ENCODE measurements at places on chromosomes 6 and 20.

DNA sequence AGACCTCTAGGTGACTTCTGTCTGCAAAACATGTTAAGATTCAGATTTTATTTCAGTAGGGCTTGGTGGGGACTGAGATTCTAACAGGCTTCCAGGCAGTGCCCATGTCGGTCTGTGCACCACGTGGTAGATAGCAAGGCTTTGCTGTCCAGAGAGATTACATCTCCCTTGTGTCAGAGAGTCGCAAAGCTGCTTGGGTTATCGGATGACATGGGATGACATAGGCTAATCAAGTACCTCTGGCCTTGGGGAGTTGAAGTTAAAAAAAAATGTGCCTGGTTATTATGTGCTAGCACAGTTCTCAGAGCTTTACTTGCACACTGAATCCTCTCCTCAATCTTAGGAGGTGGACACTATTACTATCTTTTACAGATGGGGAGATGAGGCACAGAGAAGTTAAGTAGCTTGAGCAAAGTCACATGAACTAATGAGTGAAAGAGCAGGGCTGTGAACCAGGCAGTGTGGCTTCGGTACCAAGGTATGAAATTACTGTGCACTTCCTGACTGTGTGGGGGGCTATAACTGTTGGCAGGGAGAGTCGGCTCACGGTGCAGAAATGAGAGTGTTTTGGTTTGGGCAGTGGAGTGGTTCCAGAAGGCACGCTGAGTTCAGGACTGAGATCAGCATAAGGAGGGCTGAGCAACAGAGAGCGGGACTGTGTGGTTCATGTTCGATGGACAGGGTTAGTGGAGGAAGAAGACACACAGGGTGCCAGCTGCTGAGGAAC is 41.1 kb downstream of the FARS2 start:
- DNase-seq: no peak

DNA sequence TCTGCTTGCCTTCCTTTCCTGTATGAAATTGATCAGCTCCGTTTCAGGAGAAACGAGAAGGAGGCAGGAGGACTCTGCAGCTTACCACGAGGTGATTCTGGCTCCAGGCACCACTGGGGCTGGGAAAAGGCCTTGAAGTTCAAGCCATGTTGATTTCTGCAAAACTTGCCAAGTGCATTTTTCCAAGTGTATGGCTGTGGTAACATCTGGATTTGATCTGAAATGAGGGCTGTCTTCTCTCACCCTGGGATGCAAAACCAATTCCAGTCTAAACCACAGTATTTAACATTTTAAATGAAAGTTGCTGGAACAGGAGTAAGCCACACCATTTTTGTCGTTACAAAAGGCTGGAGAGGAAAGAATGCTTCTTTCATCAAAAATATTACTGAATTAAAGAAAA is 36.1 kb upstream of the FAM210B start:
- no peak for DNase-seq

GRCh38 chr6:139008117-139008516 is 20.1 kb upstream of the REPS1 start:
- no peak for DNase-seq

- DNase-seq: no peak
These were observed 442.7 kb downstream of the TENT5A start for GRCh38 chr6:81309811-81310210.

DNA sequence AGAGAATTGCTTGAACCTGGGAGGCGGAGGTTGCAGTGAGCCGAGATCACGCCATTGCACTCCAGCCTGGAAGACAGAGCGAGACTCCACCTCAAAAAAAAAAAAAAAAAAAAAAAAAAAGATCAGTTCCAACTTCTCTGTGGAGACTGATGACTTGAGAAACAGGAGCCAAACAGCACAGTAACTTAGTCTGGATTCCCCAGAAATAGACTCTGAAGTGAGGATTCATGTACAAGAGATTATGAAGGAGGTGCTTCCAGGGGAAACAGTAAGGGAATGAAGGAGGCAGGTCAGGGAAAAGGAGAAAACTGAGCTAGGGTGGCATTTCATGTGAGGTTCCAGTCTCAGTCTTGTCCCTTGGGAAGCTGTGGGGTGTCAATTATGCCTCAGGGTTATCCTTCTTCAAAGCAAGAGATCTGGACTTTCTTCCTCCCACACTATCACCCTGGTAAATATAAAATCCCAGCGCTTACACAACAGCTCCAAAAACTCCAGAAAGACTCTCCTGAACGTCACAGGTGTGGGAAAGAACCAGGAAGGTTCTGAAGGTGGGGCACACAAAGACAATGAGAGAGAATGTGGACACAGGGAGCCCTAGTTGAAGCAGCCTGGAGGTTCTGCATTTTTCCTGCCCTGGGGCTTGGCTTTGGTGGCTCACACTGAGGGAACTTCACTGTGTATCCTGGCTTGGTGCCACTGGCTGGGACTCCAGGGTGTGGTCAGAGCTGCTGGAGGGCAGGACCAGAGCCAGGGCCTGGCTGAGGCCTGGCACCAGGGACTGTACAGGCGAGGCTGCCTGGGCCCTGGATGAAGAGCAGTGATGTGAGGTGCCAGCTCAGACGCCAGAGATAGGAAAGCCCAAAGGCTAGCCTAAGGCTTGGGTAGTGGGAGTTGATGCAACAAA is 46.8 kb downstream of the PCNA start:
- peak; percentile 74 for DNase-seq

DNA sequence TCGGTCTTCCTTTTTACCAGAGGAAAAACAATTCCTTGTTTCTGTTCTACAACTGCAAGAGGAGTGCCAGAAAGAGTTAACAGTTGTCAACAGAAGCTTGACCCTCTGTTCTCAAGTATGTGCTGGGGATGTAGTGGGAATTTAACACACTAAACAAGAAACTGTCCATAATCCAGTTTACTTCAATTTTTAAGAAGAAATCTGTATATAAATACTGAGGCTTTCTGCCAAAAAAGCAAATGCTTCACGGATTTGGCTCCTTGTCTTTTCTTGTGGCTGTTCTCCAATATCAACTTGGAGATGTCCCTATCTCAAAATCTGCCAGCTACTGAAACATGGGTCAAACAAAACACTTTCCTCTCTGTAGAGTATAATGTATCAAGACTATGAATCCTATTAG is 26.8 kb downstream of the REV3L start:
- peak; percentile 26 for DNase-seq

GRCh38 chr6:21593927-21594415 is 420 bp downstream of the SOX4 start:
- peak; percentile 72 for DNase-seq

DNA sequence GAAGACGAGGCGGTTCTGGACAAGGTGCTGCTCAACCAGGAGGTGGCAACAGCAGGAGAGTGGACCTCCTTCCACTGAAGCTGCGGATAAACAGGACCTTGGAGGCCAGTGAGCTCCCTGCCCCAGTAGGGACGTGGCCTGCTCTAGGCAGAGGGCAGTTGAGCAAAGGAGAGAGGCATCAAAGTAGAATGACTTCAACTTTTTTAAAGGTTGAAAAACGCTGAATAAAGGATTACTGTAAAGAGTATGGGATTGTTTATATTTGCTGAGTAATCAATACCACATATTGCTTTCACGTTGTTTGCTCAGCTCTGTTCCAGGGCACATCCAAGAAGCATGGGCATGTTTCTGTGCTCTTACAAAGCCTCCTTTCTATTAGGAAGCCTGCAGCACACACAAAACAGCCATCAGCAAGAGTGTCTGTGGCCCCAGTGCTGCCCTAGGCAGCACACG is 48.1 kb downstream of the ERMARD start:
- no peak for DNase-seq

- no peak for DNase-seq
These were observed 141.1 kb downstream of the CEP57L1 start for GRCh38 chr6:109236115-109237076.

- DNase-seq: no peak
These were observed 236.7 kb downstream of the SOD2 start for GRCh38 chr6:159456349-159456748.

GRCh38 chr20:39082622-39083398 is 120.7 kb downstream of the DHX35 start:
- no peak for DNase-seq

DNA sequence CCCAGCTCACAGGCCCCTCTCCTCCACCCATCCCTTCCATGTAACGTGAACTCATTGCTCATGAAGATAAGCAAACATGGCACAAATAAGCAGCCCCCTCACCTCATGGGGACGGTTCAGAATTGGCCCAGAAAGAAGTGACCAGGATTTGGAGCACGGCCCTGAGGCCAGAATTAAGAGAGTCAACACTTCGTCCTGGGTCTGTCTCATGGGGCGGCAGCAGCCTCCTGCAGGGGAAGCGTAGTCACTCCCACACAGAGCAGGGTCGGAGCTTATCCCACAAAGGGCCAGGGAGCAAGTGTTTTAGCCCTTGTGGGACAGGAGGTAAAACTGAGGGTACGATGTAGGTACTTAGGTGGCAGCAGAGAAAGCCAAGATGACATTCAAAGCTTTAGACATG is 28.6 kb upstream of the DACT2 start:
- no peak for DNase-seq

- DNase-seq: peak; percentile 28
These were observed 96.0 kb downstream of the INSM1 start for GRCh38 chr20:20463933-20464374.

- no peak for DNase-seq
These were observed 29.6 kb downstream of the UBD start for GRCh38 chr6:29529956-29530355.

All from cardiac fibroblast (primary cell).